ENCODE measurements at places on chromosomes 3 and 15. TPM values are rescaled to one million over a fixed set of nuclear protein-coding genes. Genes with fewer than 3 reads are reported as not detected.
A peak's percentile ranks its signal among the peaks of the same experiment; 100 is the strongest.

- DNase-seq: no peak
- H3K4me1 ChIP-seq: peaks cover 3% of the 10 kb centered on the region
- H3K27me3 ChIP-seq: 0 out of 3 replicates have a peak, but pooled peaks cover 3% of the 10 kb centered on the region
- no peaks in the 10 kb centered on the region for H3K36me3 ChIP-seq
- H3K27ac ChIP-seq: no peak overlapping the region
Measured at GRCh38 chr15:84112025-84112424, 123.5 kb upstream of the GOLGA6L4 start.

GOLGA8S gene
- total RNA-seq: not detected

XCR1 gene
- not detected for total RNA-seq

DNA sequence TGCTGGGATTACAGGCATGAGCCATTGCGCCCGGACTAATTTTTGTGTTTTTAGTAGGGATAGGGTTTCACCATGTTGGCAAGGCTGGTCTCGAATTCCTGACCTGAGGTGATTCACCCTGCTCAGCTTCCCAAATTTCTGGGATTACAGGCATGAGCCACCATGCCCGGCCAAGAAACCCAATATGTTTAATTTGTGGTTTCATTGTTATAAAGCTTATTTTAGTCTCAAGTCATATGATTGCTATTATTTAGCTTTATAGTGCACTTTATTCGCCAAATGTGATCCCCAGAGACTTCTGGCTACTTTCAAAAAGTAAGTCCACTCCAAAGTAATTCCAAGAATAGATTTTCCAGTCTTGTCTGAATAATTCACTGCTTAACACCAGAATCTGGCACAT, 19.3 kb upstream of the SLC4A7 start:
- H3K27me3 ChIP-seq: no peaks in the 10 kb centered on the region
- no peak overlapping the region for H3K27ac ChIP-seq
- H3K4me1 ChIP-seq: no peaks in the 10 kb centered on the region
- H3K4me3 ChIP-seq: no peak overlapping the region
- DNase-seq: no peak
- H3K36me3 ChIP-seq: no peaks in the 10 kb centered on the region

GPR160 gene
- 5.0 TPM for total RNA-seq

GRCh38 chr15:90482124-90483011, 47.4 kb upstream of the CRTC3 start:
- no peaks in the 10 kb centered on the region for H3K4me1 ChIP-seq
- DNase-seq: peak; percentile 27
- H3K36me3 ChIP-seq: peaks cover 59% of the 10 kb centered on the region
- H3K27ac ChIP-seq: no peak overlapping the region

- H3K36me3 ChIP-seq: no peaks in the 10 kb centered on the region
- no peak overlapping the region for H3K4me3 ChIP-seq
- H3K27me3 ChIP-seq: peaks cover 9% of the 10 kb centered on the region
- H3K27ac ChIP-seq: no peak overlapping the region
- no peak for DNase-seq
Measured at GRCh38 chr3:14082108-14082657, 42.5 kb downstream of the CHCHD4 start.

All from K562 (cell line).